K562 (cell line): ENCODE measurements at places on chromosomes 13 and 19. TPM values are rescaled to one million over a fixed set of nuclear protein-coding genes. Genes with fewer than 3 reads are reported as not detected.

The PCP2 gene
- 0.96 and 1.3 TPM in 2 replicates for total RNA-seq

GRCh38 chr19:5484398-5485285 is 29.4 kb downstream of the ZNRF4 start:
- DNase-seq: no peak

- DNase-seq: no peak
Observed at GRCh38 chr19:5326545-5326944, 14.1 kb downstream of the PTPRS start.

GRCh38 chr13:23866420-23867026 is 22.7 kb downstream of the MIPEP start:
- peak; percentile 58 for DNase-seq

- peak; percentile 5 for DNase-seq
Observed at GRCh38 chr19:50173127-50173526, 10.0 kb upstream of the IZUMO2 start.

- no peak for DNase-seq
Observed at GRCh38 chr13:57858376-57858775, 226.8 kb downstream of the PCDH17 start.

The ERICH6B gene
- total RNA-seq: not detected in 2 replicates

GRCh38 chr13:75410207-75410606 is 71.8 kb downstream of the TBC1D4 start:
- DNase-seq: no peak

The ZNF790 gene
- 0.38 and 0.49 TPM in 2 replicates for total RNA-seq

The FXYD3 gene
- total RNA-seq: 0.24 and 0.60 TPM in 2 replicates

DNA sequence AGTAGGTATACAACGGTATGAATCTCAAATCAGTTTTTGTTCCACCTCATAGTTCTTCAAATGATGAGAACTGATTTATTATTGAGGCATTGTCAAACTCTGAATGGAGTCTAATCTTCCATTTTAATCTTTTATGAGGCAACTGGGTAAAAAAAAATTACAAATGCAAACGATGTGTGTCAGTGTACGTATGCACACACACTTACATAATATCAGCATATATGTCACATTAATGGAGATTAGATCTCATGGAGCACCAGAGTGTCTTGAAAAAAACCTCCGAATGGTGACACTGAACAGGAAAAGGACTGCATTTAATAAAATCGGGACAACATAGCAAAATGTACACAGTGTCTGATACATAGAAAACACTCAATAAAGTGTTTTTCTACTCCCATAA is 842.7 kb downstream of the EFNB2 start:
- no peak for DNase-seq

GRCh38 chr13:42969565-42970172 is 22.4 kb downstream of the EPSTI1 start:
- peak; percentile 66 for DNase-seq

DNA sequence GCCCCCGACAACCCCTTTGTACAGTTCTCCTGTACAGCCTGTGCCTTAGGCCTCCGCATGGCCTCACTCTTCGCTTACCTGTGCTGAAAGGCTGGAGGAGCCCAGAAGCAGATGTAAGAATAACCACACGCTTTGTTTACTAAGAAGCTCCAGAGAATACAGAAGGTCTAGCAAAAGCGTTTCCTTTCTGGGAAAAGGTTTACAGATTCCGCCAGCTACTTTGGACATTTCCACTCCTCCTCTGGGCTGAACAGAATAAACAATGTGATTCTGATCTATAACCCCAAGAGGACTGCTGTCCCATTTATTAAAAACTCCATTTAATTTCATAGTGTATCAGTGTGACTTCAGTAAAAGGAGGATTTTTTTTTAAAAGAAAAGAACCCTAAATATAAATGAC is 339.2 kb downstream of the DNAJC15 start:
- no peak for DNase-seq

DNA sequence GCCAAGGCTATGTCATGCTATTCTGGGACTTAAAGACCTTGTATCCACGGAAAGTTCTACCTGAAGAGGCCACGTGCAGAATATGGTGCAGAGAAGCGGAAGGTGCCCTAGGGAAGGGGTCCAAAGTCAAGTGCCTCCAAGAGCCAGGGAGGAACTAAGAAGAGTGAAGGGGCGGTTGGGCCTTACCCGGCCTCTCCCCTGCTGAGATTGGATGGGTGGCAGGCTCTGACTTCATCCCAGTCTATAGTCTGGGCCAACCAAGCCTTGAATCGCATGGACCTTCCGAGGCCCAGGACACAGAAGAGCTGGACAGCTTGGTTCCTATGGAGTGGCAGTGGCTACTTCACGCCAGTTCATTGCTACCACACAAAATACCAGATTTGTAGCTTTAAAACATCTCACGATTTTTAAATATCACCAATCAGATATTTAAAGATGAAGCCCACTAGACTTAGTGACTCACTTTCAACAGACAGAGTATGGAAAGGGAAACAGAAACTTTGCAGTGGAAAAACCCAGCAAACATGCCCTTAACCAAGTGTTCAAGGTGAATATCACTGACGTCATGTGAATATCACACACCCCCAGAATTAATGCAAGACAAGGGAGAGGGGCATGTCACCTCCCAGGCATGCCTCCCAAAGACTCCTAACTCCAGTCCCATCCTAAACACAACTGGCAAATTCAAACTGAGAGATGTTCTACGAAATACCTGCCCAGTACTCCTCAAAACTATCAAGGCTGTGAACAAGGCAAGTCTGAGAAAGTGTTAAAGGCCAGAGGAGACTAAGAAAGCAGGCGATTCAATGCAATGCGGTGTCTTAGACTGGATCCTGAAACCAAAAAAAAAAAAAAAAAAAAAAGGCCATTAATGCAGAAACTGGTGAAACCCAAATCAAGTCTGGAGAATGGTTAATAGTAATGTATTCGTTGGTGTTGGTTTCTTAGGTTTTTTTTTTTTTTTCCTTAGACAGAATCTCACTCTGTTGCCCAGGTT is 10.2 kb downstream of the C19orf12 start:
- DNase-seq: no peak
